ENCODE measurements at places on chromosomes 7 and 10. TPM values are rescaled to one million over a fixed set of nuclear protein-coding genes. Genes with fewer than 3 reads are reported as not detected.

The CFAP70 gene
- 0.77 TPM for polyA plus RNA-seq

The HOXA6 gene
- polyA plus RNA-seq: 4.2 TPM

- no peak for DNase-seq
Observed at GRCh38 chr7:1085910-1086421, 1.9 kb upstream of the GPER1 start.

GRCh38 chr10:130512936-130513335 is 376.7 kb downstream of the GLRX3 start:
- no peak for DNase-seq

DNA sequence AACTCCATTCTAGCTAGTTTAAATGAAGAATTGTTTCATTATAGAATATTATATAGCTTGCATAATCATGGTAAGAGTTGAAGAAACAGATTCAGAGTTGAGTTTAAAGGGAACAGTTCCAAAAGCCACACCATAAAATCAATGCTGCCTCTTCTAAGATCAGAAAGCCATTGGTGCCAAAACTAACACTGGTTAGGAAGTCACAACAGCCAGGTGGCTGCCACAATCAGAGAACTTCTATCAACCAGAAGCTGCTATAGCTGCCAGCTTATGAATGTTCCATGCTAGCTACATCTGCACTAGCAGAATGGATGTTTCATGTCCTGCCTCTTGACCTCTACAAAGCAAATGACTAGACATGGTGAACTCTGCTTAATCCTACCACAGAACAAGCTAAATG is 583.1 kb upstream of the LRRN3 start:
- no peak for DNase-seq

GRCh38 chr10:66639371-66639770 is 286.5 kb upstream of the LRRTM3 start:
- DNase-seq: no peak

DNA sequence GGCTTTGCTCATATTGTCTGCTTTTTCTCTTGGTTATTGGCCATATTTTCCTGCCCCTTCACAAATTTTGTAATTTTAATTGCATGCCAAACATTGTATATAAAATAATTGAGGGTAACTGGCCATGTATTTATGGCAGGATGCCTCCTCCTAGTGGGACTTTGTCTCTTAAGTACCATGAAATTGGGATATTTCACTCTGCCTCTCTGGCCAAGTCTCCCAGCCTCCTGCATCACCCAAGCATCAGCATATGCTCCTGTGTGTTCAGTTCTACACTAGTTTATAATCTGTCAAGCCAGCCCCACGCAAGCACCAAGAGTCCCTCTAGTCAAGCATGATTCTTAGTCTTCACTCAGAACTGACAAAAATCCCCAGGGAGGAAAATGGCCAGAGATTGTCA is 44.2 kb upstream of the FHIP2A start:
- DNase-seq: no peak

DNA sequence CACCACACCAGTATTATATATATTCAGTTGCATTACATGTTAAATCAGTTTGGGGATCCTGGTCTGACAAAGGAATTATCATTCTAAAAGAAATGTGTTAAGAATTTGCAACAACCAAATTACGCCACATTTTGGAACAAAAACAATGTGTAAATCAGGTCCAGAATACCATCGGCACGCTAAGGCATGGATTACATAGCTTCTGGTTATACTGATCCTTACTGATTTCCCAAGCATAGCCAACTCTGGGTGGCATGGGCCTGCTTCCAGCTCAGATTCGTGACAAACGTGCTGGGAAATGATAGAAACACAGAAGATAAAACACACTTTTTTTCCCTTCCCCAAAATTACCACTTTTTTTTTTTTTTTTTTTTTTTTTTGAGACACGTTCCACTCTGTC is 660.0 kb downstream of the SORCS1 start:
- no peak for DNase-seq

DNA sequence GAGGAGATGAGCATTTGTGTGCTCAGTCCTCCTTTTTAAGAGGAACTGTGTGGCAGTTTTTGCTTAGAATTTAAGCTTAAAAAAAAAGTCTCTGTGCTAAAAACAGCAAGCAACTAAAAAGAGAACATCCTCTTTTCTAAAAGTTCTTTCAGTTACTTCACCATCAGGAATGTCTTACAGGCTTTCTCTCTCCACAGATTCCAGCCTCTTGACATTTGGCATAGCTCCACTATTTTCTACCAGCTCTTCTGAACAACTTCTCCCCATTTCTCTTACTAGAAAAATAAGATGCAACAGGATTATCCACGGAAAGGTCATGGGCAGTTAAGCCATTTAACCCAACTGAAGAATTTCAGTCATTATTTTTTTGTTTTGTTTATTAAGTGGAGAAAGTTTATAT is 13.2 kb downstream of the PCLO start:
- DNase-seq: peak; percentile 2

DNA sequence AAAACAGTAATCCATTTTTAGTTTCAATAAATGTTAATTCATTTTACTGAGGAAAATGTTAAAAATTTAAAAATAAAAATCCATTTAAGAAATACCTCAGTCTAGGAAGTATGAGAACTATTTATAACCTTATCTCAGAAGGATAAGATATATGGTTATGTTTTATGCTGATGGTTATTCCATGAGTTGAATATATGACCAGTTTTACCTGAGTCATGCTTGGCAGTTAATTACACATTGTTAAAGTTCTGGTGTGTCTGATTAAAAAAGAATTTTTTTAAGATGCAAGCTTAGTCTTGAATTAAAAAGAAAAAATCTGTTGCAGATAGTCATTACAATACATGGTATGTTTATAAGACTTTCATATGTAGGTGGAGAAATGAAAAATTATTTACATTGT is 191.7 kb downstream of the ARL4A start:
- no peak for DNase-seq
